ENCODE measurements at places on chromosomes 7 and 10. TPM values are rescaled to one million over a fixed set of nuclear protein-coding genes. Genes with fewer than 3 reads are reported as not detected.

PLXNA4 gene
- total RNA-seq = 0.17 TPM

NT5C3A gene
- 38.5 TPM for total RNA-seq

- DNase-seq = no peak
- H3K36me3 ChIP-seq = no peaks in the 10 kb centered on the region
- H3K4me3 ChIP-seq = no peak overlapping the region
- peaks cover 30% of the 10 kb centered on the region for H3K27me3 ChIP-seq
- H3K4me1 ChIP-seq = no peaks in the 10 kb centered on the region
These were observed 30.2 kb downstream of the CUZD1 start for GRCh38 chr10:122815458-122815857.

GRCh38 chr7:42947521-42947920 is 15.3 kb downstream of the MRPL32 start:
- H3K4me1 ChIP-seq = peaks cover 10% of the 10 kb centered on the region
- no peak overlapping the region for H3K27ac ChIP-seq
- H3K36me3 ChIP-seq = no peaks in the 10 kb centered on the region

DNA sequence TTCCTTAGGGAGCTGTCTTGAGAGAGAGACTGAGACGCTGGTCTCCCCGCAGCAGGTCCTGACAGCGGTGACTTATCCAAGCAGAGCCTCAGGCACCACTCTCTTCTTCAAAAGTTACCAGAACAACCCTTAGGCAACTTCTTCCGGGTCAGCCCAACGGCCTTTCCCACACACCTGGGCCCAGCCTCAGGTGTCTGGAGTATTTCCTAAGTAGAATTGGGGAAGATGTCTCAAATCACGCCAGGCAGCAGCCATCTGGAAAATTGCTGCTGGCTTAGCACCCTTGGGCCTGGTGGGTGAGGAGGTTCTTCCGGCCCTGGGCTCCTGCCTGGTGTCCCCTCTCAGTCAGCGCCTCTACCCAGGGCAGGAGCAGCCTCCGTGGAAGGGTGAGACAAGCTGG is 80.4 kb upstream of the ANLN start:
- no peaks in the 10 kb centered on the region for H3K4me1 ChIP-seq
- H3K4me3 ChIP-seq = no peak overlapping the region
- H3K27me3 ChIP-seq = no peaks in the 10 kb centered on the region
- no peak overlapping the region for H3K27ac ChIP-seq
- no peaks in the 10 kb centered on the region for H3K36me3 ChIP-seq

GRCh38 chr7:116986611-116987565 is 33.6 kb downstream of the ST7 start:
- peaks cover 6% of the 10 kb centered on the region for H3K4me1 ChIP-seq
- H3K27ac ChIP-seq = no peak overlapping the region
- H3K36me3 ChIP-seq = peaks cover 2% of the 10 kb centered on the region
- no peaks in the 10 kb centered on the region for H3K27me3 ChIP-seq

DNA sequence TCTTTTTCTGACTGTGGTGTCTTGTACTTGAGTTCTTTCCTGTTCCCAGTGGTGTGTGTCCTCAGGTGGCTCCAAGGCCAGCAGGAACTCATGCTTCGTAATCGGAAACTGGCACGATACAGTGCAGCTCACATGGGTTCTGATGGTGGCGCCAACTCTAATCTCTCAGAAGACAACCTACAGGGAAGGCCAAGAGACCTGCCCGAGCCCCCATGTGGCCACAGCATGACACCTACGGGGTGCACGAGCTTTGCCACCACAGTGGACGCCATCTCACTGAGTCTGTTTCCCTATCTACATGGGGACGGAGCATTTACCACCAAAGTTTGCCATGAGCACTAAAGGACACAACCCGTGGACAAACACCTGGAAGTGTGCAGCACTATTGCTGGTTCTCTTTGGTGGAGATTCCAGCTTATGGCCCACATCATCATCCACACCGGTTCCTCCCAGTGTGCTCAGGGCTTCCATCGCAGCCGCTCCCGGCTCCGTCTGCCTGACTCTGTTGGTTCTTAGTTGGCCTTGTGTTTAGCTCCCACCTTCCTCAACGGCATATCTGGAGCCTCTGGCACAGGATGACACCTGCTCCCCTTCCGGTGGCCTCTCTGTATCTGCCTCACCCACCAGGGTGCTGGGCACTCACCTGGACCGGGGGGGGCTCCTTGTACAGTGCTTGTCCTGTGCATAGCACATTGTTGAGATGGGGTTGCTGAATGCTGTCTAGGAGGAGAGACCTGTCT is 586.6 kb upstream of the MKI67 start:
- no peaks in the 10 kb centered on the region for H3K36me3 ChIP-seq
- H3K27ac ChIP-seq = no peak overlapping the region
- H3K4me3 ChIP-seq = no peak overlapping the region
- peaks cover 3% of the 10 kb centered on the region for H3K27me3 ChIP-seq
- no peaks in the 10 kb centered on the region for H3K4me1 ChIP-seq

DNA sequence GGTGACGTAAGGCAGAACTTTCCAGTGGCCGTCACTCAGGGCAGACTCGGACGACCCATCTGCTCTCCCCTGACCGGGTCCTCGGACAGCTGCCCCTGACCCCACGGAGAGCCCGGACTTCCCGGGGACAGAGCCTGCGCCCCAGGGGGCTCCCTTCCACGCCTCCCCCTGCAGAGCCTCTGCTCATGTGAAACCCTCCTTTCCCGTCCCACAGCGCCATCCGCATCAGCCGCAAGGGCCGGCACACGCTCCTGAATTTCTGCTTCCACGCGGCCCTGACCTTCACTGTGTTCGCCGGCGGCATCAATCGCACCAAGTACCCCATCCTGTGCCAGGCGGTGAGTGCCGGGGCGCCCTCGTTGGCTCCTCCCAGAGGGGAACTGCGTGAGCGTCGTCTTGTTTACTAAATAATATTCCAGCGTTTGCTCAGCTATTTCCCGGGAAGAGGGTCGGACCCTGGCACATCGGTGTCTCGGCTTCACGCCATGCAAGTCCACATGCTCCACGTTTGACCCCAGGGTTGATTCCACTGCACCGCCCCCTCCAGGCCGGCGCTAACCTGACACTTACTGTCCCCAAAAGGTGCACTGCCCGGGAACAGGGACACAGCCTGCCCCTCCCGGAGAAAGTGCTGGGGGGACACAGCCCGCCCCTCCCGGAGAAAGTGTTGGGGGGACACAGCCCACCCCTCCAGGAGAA is 10.9 kb downstream of the ADGRA1 start:
- no peak for DNase-seq
- no peak overlapping the region for H3K4me3 ChIP-seq
- H3K27ac ChIP-seq = no peak overlapping the region
- peaks cover 14% of the 10 kb centered on the region for H3K27me3 ChIP-seq
- peaks cover 3% of the 10 kb centered on the region for H3K4me1 ChIP-seq
- no peaks in the 10 kb centered on the region for H3K36me3 ChIP-seq

DNA sequence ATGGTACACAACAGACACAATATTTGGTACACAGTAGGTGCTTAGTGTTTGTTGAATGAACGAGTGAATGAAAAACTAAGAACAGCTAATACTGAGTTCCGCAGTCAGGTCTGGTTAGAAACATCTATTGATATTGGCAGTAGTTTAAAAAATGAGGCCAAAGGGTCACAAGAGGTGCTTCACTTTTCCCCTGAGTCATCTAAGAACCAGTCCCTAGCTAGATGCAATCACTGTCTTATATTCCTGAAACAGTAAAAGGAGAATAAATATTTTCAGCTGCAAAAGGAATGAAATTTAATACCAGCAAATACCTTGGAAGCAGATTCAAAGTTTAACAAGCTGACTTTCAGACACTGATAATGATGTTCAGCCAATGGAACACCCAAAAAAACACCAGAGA is 54.5 kb downstream of the SCRN1 start:
- no peak for DNase-seq
- H3K36me3 ChIP-seq = no peaks in the 10 kb centered on the region
- no peaks in the 10 kb centered on the region for H3K27me3 ChIP-seq
- H3K27ac ChIP-seq = no peak overlapping the region
- H3K4me1 ChIP-seq = no peaks in the 10 kb centered on the region
- no peak overlapping the region for H3K4me3 ChIP-seq

- H3K4me3 ChIP-seq = no peak overlapping the region
- H3K27me3 ChIP-seq = peaks cover 30% of the 10 kb centered on the region
- H3K27ac ChIP-seq = no peak overlapping the region
- no peak for DNase-seq
- no peaks in the 10 kb centered on the region for H3K4me1 ChIP-seq
These were observed 9.2 kb upstream of the ODAD2 start for GRCh38 chr10:28008054-28008453.

DNA sequence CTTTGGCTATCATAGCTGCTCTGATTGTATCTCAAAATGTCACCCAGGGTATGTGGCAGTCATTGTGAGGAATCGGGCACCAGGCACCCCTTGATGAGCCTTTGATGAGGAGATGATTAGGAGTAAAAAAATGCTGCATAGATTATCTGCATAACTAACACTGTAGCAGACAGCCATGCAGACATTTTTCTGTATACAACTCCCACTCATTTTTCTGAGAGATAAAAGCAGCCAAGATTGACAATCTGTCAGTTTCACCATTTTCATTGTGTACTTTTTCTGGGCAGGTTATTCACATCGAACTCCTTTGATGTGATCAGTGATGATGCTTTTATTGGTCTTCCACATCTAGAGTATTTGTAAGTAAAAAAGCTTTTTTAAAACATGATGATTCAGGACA is 19.4 kb downstream of the LGI1 start:
- H3K4me1 ChIP-seq = no peaks in the 10 kb centered on the region
- H3K27ac ChIP-seq = no peak overlapping the region
- no peak for DNase-seq
- no peaks in the 10 kb centered on the region for H3K36me3 ChIP-seq
- H3K27me3 ChIP-seq = peaks cover 3% of the 10 kb centered on the region
